ENCODE measurements at places on chromosomes 4 and X.

- no peak for DNase-seq
Observed at GRCh38 chr4:134787315-134787714, 585.7 kb upstream of the PABPC4L start.

DNA sequence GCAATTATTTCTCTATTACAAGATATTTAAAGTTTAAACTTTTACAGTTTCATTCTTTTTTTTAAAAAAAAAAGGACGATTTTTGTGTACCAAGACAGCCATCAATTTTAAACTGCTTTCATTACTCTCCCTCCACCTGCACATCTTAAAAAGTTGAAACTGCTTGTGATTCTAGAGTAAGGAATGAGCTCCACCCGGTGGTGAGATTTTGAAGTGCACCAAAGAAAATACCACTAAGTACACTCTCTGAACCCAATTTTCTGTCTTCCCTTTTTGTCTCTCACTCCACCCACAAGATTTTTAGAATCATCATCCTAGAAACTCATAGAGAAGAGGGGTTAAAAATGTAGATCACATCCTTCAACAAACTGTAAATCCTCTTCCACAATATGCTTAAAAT lies 91.3 kb upstream of the WDR44 start:
- DNase-seq = no peak

DNA sequence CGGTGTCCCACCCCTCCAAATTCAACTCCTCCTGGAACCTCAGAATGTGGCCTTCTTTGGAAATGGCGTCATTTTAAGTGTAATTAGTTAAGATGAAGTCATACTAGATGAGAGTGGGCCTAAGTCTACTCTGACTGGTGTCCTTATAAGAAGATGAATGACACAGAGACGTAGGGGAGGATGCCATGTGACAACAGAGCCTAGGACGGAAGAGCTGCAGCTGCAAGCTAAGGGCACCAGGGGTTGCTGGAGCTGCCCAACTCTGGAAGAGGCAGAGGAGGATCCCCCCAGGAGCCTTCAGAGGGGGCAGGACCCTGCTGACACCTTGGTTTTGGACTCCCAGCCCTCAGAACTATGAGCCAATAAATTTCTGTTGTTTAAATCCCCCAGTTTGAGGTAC lies 115.1 kb downstream of the STK32B start:
- DNase-seq = no peak

DNA sequence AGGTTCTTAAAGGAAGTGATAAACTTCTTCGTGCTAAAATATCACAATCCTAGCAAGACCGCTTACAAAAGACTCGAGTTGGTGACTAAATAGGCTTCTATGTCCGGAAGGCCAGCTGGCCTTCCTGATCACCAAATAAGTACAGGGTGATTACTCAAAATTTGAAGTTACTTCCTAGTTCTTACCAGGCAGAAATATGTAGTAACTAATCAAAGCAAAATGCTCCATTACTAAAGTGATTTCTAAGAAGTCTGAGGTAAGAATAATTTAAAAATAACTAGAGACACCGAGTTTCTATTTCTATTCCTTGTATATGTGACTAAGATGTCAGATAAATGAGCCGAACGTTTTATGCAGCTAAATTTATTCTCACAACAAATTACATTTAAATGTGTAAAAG lies 62.2 kb downstream of the NSUN7 start:
- no peak for DNase-seq

DNA sequence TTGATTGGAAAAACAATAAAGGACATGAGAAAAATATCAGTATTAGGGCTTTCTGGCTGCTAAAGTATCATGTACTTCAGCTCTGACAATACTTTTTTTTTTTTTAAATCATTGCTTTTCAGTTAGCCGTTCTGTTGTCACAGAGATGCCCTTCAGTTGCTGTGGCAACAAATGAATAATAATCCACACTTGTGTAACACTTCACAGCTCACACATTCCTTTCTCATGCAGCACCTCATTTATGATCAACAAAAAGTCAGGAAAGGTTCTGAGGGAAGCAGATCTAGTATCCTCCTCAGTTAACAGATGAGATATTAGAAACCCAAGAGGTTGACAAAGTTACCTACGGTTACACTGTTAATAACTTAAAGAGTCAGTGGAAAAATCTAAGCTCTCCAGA lies 444.2 kb upstream of the SLIT2 start:
- no peak for DNase-seq

GRCh38 chr4:149999485-150000074 lies 78.7 kb upstream of the DCLK2 start:
- no peak for DNase-seq

DNA sequence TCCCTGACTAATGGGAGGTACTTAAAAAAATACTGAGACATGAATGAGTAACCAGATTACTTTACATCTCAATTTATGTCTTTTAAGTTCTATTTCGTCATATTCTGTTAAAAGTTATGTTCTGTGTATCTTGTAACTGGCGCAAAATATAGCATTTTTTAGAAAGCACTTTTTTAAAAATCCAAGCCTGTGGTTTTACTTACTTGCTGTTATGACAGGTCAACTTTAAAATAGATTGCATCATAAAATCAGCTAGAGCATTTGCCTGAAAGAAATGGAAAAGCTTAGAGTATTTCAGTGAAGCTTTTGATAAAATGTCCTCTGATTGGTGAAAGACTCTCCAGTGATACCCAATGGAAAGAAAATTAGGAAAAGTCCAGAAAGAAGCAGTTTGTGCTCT lies 1892.3 kb upstream of the TENM3 start:
- no peak for DNase-seq

DNA sequence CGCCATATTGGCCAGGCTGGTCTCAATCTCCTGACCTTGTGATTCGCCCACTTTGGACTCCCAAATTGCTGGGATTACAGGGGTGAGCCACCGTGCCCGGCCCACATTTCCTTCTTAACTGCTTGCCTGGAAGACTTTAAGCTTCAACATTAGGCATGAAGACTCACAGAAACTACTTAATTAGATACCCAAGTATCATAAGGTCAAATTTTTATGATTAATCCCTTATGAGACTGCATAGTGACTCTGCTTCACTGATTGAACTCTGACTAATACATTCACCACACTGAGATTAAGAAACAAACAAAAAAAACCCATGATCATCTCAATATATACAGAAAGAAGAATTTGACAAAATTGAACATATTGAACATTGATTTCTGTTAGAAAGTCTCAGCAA lies 87.4 kb upstream of the KCTD8 start:
- DNase-seq = no peak

- DNase-seq = no peak
Observed at GRCh38 chr4:127995776-127996175, 30.6 kb downstream of the ABHD18 start.

DNA sequence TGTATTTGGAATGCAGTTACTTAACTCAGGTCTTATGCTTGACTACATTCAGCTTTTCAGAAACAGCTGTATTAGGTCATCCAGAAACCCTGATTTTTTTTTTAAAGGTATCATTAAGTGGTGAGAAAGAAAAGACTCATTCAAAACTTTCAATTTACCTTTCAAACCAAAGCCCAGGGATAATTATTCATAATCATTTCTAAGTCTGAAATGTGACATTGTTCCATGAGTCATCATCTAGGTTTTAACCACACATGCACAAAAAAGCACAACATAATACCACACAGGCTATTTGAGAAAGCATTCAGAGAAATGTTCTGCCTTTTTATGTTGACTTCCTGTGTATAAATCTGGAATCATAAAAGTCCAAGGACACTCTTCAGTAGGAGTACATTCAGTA lies 288.2 kb downstream of the IL1RAPL2 start:
- no peak for DNase-seq

GRCh38 chr4:21801661-21802385 lies 146.7 kb downstream of the KCNIP4 start:
- DNase-seq = no peak

DNA sequence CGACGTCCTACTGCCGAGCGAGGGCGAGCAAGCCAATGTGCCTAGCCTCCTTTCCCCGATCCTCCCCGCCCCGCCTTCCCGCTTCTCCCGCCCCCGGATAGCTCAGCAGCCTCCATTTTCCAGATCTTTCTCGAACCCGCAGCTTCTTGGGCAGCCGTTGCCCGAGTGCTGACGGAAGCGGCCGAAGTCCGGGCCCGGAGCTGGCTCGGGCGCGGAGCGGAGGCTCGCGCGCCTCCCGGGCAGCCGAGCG lies 172 bp upstream of the HSPA4L start:
- DNase-seq = no peak

DNA sequence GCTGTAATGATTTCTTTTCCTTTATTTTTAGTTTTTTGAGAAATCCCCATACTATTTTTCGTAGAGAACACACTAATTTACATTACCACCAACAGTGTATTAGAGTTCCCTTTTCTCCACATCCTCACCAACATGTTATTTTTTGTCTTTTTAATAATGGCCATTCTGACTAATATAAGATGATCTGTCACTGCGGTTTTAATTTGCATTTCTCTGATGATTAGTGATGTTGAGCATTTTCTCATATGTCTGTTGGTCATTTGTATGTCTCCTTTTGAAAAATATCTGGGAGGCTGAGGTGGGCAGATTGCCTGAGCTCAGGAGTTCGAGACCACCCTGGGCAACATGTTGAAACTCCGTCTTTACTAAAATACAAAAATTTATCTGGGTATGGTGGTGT lies 30.2 kb downstream of the SPINK2 start:
- no peak for DNase-seq

GRCh38 chr4:1233641-1234308 lies 15.2 kb downstream of the CTBP1 start:
- no peak for DNase-seq

DNA sequence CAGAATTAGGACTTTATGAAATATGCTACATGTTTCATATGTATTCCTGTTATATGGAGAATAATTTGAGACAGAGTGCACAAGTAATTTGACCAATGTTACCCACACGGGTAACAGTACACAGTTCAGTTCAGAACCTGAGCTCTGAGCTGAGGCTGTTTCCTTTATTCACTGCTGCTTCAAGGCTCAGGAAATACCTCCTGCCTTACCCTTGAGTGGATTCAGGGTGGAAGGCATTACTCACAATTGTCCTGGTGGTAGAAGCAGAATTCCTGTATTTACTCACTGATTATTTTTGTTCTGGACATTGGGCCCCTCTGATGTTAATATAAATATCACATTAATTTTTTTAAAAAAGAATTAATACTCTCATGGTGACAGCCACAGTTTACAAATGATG lies 73.5 kb upstream of the CAMK2D start:
- no peak for DNase-seq

DNA sequence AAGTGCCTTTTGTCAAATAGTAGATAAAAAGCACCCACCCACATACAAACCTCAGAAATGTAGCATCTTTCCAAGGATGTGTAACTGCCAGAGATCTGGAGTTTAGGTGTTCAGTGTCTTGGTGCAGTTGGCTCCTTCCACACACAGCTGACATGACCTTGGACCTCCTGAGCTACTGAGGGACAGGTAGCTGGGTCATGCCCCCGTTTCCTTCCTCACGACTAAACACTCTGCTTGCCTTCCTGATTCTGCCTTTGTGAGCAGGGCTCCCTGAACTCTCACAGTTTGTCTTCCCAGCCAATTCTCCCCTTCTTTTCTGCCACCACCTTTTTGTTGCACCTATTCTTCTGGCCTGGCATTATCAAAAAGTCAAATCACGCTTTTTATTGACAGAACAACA lies 10.2 kb upstream of the RUFY3 start:
- DNase-seq = no peak

DNA sequence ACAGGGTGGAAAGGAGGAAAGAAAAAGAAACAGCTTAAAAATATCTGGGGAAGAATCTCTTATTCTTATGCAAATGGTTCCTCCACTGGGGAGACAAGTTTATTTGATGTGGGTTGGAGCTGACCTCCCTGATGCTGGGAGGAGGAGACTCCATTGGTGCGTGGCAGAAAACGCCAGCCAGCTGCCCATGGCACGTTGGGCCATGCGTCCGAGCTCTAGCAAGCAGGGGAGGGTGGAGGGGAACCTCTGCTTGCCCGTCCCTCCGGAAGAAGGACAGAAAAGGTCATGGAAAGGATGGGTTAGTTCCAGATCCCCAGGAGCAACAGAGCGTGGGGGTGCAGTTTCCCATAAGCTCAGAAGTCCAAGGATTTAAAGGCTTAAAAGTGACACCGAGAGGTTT lies 210.4 kb downstream of the KLHL4 start:
- no peak for DNase-seq

- no peak for DNase-seq
Observed at GRCh38 chrX:147978931-147979330, 2.2 kb upstream of the FMR1NB start.

- no peak for DNase-seq
Observed at GRCh38 chr4:52780206-52780605, 29.0 kb upstream of the ERVMER34-1 start.

All from vagina (tissue), 2 donors.